RPMI7951 (cell line): ENCODE measurements at places on chromosomes 3 and 15. TPM values are rescaled to one million over a fixed set of nuclear protein-coding genes. Genes with fewer than 3 reads are reported as not detected.
A peak's percentile ranks its signal among the peaks of the same experiment; 100 is the strongest.

GRCh38 chr3:31768479-31769125, 212.5 kb downstream of the OSBPL10 start:
- peak; percentile 53 for DNase-seq

DNA sequence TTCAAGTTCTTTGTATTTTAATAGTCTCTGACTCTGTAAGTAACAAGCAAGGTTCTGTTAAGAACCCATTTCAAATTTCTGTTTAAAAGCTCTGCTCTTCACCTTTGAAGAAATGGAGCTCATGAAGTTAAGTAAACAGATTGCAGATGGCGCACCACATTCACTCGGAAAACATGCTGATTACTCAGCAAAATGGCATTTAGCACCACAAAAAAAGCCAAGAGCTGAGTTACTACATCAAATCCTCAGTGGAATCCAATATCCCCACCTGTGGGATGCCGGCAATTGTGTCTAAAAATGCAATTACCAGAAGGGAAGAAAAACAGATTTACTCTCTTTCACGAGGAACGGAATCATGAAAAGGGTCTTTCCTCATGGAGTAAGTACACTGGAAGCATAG, 758.0 kb downstream of the NTRK3 start:
- peak; percentile 91 for DNase-seq

GRCh38 chr15:66744610-66745279, 42.7 kb downstream of the SMAD6 start:
- DNase-seq = no peak

- peak; percentile 88 for DNase-seq
Observed at GRCh38 chr15:39079296-39079847, 501.5 kb upstream of the THBS1 start.

- DNase-seq = no peak
Observed at GRCh38 chr15:47673232-47673761, 44.0 kb upstream of the SEMA6D start.

DNA sequence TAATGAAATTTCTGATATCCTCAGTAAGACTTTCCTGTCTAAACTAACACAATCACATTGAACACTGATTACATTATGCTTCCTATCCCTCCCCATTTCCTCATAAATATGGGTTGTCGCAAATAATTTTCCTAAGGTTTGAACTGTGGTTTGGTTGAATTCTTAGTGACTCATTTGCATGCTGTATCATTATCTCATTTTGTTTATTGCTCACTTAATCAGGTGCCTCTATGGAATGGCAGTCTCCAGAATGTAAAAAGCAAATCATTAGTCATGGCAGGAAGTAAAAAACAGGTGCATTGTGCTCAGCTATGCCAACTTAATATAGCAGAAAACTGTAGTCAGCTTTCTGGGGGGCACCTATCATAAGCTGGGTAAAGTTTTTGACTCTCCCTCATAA, 216.0 kb upstream of the ZBTB20 start:
- peak; percentile 19 for DNase-seq

GRCh38 chr3:8768364-8769087, 887 bp downstream of the OXTR start:
- peak; percentile 8 for DNase-seq

- peak; percentile 6 for DNase-seq
Observed at GRCh38 chr3:13414040-13414729, 5.9 kb downstream of the NUP210 start.

DNA sequence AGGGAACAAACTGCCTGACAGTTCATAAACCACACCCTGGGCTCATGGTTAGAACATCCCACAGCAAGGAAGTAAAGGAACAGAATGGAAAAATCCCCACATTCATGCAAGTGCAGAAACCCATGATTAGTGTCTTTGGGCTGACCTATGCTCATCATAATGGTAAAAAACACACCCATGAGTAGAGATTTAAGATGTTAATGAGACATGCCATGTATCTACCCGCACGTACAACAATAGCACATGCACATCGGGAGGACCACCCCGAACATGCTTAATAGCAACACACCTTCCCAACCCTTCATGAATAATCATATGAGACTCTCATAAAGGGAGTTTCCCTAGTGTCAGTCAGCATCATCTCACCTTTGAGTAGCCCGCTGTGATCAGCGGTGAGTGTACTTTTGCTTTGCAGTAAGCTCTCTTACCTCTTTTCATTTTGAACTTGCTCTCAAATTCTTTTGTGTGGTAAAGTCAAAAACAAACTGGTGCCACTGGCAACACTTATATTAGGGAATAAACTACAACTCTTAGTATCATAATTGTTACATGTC, 23.2 kb downstream of the ZBED2 start:
- no peak for DNase-seq

GRCh38 chr3:23856286-23856685, 50.5 kb downstream of the UBE2E1 start:
- DNase-seq = peak; percentile 19

- no peak for DNase-seq
Observed at GRCh38 chr15:81330366-81331090, 6.6 kb upstream of the STARD5 start.

DNA sequence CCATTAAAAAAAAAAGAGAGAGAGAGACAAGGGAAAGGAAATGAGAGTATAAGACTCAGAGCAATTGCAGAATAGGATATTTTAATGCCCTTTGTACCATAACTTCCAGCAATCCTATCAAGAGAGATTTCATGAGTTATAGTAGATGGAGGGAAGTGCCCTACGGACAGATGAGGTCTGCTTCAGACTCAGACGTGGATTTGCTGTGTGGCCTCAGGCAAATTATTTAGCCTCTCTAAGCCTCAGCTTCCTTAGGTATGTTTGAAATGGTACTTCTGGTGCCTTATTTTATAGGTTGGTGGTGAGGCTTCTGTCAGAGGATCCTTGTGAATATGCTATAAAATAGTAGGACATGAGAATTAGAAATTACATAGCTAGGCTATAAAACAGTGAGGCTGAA, 448.2 kb downstream of the EDEM1 start:
- DNase-seq = no peak

DNA sequence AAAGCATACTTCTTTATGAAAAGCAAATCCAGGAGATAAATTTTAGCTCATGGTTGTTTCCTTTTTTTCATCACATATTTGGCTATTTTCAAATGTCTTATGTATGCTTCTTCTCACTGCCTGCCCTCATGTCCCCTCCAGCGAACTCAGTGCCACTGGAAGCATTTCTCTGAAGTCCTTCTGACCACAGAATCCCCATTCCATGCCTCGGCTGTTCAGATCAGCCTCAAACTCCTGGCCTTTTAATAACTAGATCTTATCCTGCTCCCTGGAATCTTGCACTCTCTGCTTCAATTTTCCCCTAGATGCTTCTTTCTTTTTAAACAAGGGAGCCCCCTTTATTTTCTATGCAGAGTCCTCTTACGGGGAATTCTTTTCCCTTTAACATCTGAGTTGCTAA, 10.1 kb downstream of the ETV5 start:
- peak; percentile 40 for DNase-seq

DNA sequence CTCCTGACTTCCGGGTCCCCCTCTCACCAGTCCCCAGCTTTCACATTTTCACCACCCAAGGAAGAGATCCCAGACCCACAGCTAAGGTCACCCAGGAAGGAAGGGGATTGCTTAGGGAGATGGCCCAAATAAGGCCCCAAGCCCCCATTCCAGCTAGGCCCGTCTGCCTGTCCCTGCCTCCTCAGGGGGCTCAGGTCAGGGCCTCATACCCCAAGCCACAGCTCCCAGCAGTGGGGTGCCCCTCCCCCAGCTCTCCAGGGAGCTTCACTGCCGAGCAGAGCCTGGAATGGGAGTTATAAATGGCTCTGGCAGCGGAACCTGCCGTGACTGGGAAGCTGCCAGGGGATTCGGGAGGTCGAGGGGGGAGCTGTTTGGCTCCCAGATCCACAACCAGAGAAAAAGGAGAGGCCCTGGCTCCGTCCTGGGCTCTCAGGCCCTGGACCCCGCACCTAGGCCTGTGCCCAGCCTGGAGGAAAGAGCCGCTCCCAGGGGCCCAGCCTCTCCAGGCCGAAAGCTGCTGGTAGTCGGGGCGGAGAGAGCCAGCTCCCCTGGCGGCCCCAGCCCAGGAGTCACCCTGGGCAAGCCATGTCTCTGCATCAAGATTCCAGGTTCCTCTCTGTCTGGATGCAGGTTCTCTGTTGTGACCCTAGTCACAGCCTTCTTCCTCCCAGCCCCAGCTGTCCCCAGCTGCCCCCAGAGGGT, 550 bp downstream of the CCDC9B start:
- DNase-seq = peak; percentile 84

GRCh38 chr15:76999996-77000395, 5.1 kb downstream of the PSTPIP1 start:
- no peak for DNase-seq

GRCh38 chr3:106097817-106098435, 229.1 kb upstream of the CBLB start:
- no peak for DNase-seq

DNA sequence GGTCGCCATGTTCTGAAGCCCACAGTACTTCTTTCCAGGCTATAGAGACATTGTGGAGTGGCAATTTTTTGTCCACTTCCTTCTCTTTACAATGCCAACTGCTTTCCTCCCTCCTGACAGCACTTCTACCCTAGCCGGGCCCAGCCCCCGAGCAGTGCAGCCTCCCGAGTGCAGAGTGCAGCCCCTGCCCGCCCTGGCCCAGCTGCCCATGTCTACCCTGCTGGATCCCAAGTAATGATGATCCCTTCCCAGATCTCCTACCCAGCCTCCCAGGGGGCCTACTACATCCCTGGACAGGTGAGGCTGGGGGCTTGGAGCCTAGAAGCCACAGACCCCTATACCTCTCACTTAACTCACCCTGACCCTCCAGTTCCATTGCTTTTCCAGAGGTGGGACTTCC, 2.8 kb downstream of the EIF4G1 start:
- no peak for DNase-seq

DNA sequence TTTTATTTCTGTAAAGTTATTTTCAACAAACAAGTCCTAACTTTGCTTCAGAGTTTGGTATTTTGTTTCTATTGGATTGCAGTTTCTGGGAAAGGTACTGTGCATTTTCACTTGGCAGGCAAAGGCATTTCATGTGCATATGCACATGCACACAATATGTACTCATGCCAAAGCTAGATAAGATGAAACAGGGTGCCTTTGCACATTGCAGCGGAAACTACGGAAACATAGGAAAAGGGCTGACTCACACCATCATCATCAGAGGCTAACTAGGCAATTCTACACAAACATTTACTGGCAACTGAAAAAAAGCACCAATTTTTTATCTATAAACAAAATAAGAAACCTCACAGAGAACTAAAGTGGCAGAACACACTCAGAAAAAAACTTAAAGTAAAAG, 550.6 kb upstream of the NECTIN3 start:
- DNase-seq = peak; percentile 90

GRCh38 chr3:69888040-69888942, 111.2 kb upstream of the SAMMSON start:
- DNase-seq = no peak

DNA sequence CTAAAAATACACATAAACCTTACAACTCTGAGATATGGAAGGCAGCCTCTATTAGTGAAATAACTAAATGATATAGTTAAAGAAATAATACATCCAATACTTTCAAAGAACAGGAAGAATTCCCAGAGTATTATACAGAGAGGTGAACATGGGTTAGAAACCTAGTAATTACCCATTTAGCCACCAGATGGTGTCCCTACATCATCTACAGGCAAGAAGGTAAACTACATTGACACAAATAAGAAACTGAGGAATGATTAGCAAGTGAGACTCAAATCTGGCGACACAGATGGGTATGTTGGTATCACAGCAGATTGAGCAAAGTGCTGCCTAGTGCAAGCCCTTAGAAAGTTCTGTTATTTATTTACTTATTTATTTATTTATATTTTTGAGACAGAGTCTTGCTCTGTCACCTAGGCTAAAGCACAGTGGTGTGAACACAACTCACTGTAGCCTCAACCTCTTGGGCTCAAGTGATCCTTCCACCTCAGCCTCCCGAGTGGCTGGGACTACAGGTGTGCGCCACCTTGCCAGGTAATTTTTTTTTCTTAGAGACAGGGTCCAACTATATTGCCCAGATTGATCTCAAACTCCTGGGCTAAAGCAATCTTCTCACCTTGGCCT, 28.2 kb downstream of the NEK4 start:
- DNase-seq = peak; percentile 34

DNA sequence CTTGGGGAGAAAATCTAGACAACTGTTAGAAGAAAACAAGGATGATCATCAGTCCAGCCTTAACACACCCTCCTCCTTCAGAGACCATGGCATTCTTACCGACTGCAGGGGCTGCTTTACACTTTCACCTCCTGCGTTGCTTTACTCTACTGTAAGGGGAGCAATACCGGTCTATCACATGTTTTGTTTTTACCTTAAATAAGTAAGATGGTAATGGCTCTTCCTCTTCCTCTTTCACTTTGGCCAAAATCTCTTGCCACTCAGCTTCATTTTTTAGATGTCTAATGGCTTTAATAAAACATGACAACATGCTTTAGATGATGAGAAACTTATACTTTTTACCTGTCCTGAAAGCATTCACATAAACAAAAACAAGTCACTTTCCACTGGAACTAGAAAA, 33.4 kb upstream of the STIMATE start:
- DNase-seq = no peak

DNA sequence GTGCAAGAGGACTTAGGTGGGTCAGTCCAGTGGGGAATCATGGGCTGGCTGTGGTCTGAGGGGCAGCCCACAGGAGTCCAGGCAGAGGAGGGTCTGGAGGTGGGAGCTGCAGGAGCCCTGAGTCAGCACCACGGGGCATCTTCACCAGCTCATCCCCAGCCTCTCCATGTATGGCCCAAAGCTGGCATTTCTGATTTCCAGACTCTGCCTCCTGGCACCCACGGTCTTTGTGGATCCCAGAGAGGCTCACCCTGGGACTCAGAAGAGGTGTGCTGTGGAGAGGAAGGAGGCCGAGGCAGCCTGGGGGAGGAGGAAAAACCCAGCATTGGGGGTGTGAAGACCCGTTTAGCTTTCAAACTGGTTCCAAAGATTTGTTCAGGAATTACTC, 64.5 kb upstream of the KLF13 start:
- DNase-seq = no peak

GRCh38 chr15:52391069-52391468, 95.5 kb upstream of the MYO5C start:
- no peak for DNase-seq

The CD96 gene
- 2.2 and 4.2 TPM in 2 replicates for total RNA-seq

The TUSC7 gene
- total RNA-seq = not detected in 2 replicates

The SAMMSON gene
- 0.48 and 0.78 TPM in 2 replicates for total RNA-seq

The CHRNB4 gene
- not detected in 2 replicates for total RNA-seq

The TMEM212 gene
- not detected in 2 replicates for total RNA-seq

The SLC28A2 gene
- total RNA-seq = not detected in 2 replicates

The MINAR1 gene
- total RNA-seq = 1.1 and 1.3 TPM in 2 replicates

The CLDN16 gene
- not detected in 2 replicates for total RNA-seq
